ENCODE measurements at places on chromosomes 12 and 14.

GRCh38 chr12:29244159-29244765, 95.2 kb downstream of the FAR2 start:
- DNase-seq = no peak

- no peak for DNase-seq
These were observed 120.9 kb upstream of the SFSWAP start for GRCh38 chr12:131589966-131590365.

DNA sequence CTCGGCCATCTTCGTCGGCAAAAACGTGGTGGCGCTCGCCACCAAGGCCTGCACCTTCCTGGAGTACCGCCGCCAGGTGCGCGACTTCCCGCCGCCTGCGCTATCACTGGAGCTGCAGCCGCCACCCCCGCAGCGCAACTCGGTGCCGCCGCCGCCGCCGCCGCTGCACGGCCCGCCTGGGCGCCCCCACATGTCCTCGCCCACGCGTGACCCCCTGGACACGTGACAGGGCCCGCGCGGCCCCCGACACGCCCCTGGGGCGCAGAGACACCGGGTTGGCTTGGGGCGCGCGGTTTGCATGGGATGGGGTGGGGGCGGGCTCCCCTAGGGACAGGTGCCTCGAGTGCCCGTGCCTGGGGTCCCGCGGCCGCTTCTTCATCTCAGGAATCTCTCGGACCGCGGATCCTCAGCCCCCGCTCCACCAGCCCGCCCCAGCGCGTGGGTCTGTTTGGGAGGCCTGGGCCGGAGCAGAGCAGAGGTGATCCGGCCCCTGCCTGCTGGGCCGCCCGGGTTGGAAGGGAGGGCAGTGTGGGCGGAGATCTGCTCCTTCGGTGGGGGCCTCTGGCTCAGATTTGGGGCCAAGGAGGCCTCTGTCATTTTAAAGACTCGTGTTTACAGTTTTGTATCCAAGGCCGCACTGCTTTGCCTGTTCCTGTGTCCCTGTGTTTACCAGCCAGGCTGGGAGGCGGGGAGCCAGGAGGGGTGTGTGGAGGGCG, 3.3 kb downstream of the TMEM121 start:
- DNase-seq = no peak

DNA sequence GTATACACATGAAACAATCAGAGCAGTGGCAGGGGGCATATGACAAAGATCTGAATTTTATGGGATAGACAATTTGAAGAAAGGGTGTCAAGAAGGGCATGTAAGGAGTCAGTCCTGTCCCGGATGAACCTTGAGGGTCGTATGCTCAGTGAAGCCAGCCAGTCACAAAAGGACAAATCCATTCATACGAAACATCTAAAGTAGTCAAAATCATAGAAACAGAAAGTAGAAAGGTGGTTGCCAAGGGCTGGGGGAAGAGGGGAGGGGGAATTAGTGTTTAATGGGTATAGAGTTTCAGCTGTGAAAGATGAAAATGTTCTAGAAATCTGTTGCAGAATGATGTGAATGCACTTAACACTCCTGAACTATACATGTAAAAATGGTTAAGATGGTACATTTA, 157.5 kb downstream of the TGFB3 start:
- no peak for DNase-seq

GRCh38 chr14:33910435-33910834, 40.4 kb downstream of the EGLN3 start:
- no peak for DNase-seq

- DNase-seq = no peak
These were observed 67.2 kb upstream of the PLEKHG3 start for GRCh38 chr14:64636980-64637429.

DNA sequence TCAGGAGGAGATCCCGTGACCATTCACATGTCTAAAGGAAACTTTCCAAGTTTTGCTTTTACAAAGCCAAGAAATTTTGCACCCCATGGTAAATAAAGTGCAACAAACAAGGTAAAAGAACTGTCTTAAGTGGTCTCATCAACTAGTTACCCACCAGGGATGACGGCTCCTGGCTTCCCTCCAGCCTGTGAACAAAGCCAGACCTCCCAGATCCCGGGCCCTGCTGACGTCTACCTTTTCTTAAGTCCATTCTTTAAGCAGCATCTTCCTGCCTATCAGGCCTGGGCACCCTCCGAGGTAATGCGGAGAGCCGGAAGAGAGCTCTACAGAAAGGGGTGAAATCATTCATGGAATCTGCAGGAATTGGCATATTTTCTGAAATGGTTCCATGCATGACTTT, 58.0 kb upstream of the DAAM1 start:
- no peak for DNase-seq

- DNase-seq = no peak
These were observed 37.7 kb downstream of the LRRC74A start for GRCh38 chr14:76863724-76864407.

Measured in hematopoietic multipotent progenitor cell treated with erythropoietin and hydrocortisone succinate and interleukin-3 and kit ligand, for 17 days (in vitro differentiated cells).